GM12892 (cell line): ENCODE measurements at places on chromosomes 5 and 9.
A peak's percentile ranks its signal among the peaks of the same experiment; 100 is the strongest.

DNA sequence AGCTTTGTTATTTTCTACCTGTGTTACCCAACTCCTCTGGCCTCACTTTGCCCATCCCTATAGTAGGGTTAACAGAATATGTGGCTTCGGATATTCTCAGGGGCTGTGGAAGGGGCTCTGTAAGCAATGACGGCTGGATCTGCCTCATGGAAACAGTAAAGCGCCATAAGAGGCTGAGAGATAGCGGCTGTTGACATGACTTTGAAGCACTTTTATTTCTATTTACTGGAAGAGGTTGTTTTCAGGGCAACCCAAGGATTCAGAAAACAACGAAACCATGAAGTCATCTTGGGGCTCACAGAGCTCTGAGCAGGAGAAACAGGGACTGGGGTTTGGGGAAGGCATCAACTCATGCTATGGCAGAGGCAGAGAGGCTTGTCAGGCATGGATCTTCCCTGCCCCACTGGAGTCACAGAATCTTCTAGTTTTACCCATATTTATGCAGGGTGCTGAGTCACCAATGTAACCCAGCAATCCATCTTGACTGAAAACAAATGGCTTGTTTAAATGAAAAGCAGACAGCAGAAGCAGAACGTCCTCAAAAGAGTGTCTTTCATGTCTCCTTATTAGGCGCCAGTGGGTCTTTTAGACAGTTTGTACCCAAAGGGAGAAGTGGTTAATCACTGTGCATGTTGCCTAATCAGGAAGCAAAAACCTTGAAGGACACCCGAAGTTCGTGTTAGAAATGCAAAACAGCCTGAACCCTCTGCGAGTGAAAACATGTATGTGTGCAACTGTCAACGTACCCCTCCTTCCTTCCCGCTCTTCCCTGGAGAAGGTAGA lies 113.0 kb downstream of the COL23A1 start:
- no peak for DNase-seq

DNA sequence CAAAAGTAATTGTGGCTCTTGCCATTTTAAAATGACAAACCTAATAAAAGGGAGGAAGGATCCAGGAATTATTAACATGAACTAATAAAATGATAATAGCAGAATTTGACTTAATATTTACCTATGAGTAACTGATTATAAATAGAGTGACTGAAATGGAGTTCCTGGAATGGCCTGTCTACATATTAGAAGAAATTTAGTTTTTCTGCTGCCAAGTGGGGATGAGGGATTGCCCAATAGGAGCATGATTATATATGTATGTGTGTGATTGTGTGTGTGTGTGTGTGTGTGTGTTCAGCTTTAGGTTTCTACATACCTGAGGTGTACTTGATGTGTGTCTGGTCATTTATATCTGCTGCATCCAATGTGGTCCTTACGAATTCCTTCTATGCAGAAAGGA lies 36.6 kb upstream of the ITGA1 start:
- DNase-seq = no peak

DNA sequence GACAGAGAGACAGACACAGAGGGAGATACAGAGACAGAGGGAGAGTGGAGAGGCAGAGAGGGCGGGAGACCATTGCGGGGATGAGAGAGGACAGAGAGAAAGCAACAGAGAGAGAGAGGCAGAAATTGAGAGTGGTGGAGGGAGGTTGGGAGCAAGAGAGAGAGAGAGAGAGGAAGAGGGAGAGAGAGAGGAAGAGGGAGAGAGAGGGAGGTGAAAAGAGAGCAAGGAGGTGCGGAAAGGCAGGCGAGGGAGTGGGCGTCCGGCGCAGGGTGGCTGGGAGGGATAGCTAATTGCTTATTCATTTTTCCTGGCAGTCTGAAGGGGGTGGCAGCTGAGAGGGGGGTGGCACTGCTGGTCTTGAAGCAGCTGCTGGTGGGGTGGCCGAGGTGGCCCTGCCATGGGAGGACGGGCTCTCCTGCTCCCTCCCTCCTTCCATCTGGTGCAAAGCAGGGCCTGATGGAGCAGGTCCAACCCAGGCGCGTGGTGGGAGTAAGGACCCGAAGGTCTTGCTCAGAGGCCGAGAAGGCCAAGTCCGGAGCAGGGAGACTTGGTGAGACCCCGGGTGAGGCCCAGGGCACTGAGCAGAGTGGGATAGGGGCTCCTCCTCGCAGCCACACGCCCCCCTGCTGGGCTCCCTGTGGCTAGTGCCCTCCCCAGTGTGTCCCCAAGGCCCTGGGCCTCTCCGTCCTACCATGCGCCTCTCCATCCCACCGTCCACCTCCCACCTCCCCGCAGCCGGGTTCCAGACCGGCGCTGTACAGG lies 25.3 kb upstream of the RNU6ATAC start:
- peak; percentile 2 for DNase-seq

- no peak for DNase-seq
Observed at GRCh38 chr5:143064676-143065075, 294.5 kb downstream of the ARHGAP26 start.
